Osteocyte (in vitro differentiated cells): ENCODE measurements at places on chromosomes 2 and 18.

DNA sequence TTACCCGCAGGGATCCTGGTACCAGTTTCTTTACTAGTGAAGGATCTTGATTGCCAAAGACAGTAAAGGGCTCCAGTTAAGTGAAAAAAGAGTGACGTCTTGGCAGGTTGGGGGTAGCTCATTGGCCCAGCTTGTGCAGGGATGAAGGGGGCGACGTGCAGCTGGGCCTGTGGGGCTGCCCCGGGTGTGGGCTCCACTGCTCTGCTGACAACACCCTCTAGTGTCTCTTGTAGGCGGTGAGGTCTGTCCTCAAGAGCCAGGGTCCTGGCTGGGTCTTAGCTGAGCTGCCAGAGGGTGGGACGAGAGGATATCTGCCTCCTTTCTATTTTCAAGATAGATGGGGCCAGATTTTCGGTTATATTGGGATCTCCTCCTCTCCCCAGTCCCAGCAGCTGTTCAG lies 6.1 kb downstream of the ARHGEF4 start:
- no peaks in the 10 kb centered on the region for H3K4me1 ChIP-seq
- no peaks in the 10 kb centered on the region for H3K36me3 ChIP-seq
- H3K27me3 ChIP-seq = peaks cover 12% of the 10 kb centered on the region
- no peak overlapping the region for H3K27ac ChIP-seq
- DNase-seq = no peak

DNA sequence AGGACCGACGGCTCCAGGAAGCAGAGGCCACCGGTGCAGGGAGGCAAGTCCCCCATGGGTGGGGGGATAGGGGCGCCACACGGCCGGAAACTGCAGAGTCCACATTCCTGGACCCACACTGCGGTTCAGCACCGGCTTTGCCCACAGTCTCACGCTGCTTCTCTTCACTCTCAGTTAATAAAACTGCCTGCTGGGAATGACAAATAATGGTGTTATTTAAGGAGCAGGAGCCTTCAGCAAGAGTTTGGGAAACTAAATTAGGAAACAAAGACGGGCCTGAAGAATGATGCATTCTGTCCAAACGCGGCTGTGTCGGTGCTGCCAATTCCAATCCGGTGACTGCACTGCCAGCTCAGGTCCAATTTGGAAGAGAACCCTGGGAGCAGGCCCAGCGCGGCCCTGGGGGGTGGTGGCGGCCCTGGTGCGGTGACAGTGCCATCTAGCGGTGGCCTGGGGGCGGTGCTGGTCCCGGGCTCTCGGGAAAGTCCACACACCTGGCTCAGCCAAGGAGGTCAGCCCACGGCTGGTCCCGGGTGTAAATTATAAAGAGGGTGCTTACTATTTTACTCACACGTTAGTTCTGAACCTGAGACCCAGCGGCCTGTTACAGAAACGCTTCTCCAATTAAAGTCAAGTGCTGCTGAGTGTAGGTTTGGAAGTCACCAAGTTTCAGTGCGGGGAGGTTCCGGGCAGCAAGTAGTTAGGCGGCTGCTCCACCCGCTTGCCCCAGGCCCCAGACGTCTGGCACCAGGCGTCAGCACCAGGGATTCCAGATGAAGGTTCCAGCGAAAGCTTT lies 73.1 kb upstream of the PXDN start:
- peak; percentile 90 for DNase-seq
- no peaks in the 10 kb centered on the region for H3K27me3 ChIP-seq
- no peaks in the 10 kb centered on the region for H3K36me3 ChIP-seq
- H3K4me1 ChIP-seq = peaks cover 13% of the 10 kb centered on the region
- H3K4me3 ChIP-seq = no peak overlapping the region

- no peak overlapping the region for H3K27ac ChIP-seq
- peaks cover 12% of the 10 kb centered on the region for H3K4me1 ChIP-seq
- DNase-seq = no peak
- no peaks in the 10 kb centered on the region for H3K36me3 ChIP-seq
- H3K4me3 ChIP-seq = no peak overlapping the region
Observed at GRCh38 chr2:106584304-106584954, 97.3 kb downstream of the CD8B2 start.

- H3K36me3 ChIP-seq = peaks cover 33% of the 10 kb centered on the region
- H3K27ac ChIP-seq = no peak overlapping the region
- no peaks in the 10 kb centered on the region for H3K27me3 ChIP-seq
- peaks cover 87% of the 10 kb centered on the region for H3K4me1 ChIP-seq
- no peak overlapping the region for H3K4me3 ChIP-seq
- DNase-seq = no peak
Observed at GRCh38 chr2:230422149-230422548, 6.1 kb downstream of the SP100 start.

GRCh38 chr2:16250886-16251285 lies 310.5 kb downstream of the MYCN start:
- peak; percentile 51 for DNase-seq
- no peak overlapping the region for H3K27ac ChIP-seq
- no peaks in the 10 kb centered on the region for H3K27me3 ChIP-seq
- no peak overlapping the region for H3K4me3 ChIP-seq
- no peaks in the 10 kb centered on the region for H3K4me1 ChIP-seq
- no peaks in the 10 kb centered on the region for H3K36me3 ChIP-seq

DNA sequence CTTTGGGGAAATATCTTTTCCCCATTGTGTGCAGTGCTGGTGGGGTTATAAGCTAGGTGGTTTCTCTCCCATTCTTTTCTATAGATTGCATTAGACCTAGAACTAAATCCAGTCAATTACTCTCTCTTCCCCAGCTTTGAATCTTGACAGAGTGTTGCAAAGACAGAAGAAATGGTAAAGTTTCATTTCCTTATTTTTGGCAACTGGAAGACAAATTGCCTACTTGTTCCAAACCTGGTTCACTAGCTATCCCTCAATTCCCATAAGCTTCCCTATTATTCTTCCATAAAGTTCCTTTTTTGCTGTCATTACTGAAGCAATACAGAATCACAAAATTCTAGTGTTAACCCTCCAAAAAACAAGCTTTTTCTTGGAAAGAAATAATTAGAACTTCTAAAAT lies 94.0 kb upstream of the ITGA4 start:
- no peaks in the 10 kb centered on the region for H3K36me3 ChIP-seq
- no peak overlapping the region for H3K27ac ChIP-seq
- no peaks in the 10 kb centered on the region for H3K4me1 ChIP-seq
- DNase-seq = no peak
- no peak overlapping the region for H3K4me3 ChIP-seq

- no peaks in the 10 kb centered on the region for H3K36me3 ChIP-seq
- no peak overlapping the region for H3K4me3 ChIP-seq
Observed at GRCh38 chr2:59034106-59034505, 793.0 kb upstream of the FANCL start.

GRCh38 chr2:218500501-218501060 lies 67.6 kb downstream of the USP37 start:
- no peaks in the 10 kb centered on the region for H3K27me3 ChIP-seq
- no peak overlapping the region for H3K4me3 ChIP-seq
- no peak for DNase-seq
- peaks cover 7% of the 10 kb centered on the region for H3K4me1 ChIP-seq
- no peak overlapping the region for H3K27ac ChIP-seq
